Activated CD4-positive, alpha-beta T cell treated with anti-CD3 and anti-CD28 coated beads, Interleukin-2, amount 10 ng/mL, durations not matched to agents 24 days and 14 days (primary cell): ENCODE measurements at places on chromosomes 1 and 21.

- no peak for DNase-seq
Observed at GRCh38 chr1:38135625-38136414, 89.2 kb upstream of the POU3F1 start.

DNA sequence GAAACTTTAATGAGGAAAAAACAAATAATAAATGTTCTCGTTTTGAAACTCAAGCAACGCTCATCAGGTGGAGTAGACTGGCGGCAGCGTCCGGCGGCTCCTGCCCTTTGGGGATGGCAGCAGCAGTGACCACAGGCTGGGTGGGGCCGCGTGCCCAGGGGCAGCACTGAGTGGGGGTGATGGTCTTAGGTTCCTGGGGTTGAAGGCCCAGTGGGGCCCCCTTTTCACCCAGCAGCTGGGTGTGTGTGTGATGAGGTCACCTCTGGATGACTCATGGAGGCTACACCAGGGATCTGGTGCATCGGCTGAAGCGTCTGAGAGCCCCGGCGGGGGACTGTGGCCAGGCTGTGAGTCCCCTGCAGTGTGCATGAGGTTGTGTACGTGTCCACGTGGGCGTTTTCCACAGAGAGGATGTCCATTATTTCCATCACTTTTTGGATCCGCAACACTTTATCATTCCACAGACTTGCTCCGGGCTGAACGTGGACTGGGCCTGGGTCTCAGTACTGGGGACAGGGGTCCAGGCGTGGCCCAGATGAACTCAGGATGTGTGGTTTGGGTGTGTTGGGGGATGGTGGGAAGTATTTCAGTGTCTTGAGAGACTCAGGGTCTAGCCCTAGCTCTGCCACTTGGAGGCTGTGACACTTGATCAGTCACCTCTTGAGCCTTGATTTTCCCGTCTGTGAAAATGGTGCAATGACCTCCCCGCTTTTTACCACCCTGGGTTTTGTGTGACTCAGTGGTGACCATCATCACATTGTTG, 25.6 kb downstream of the LDLRAP1 start:
- DNase-seq: no peak

DNA sequence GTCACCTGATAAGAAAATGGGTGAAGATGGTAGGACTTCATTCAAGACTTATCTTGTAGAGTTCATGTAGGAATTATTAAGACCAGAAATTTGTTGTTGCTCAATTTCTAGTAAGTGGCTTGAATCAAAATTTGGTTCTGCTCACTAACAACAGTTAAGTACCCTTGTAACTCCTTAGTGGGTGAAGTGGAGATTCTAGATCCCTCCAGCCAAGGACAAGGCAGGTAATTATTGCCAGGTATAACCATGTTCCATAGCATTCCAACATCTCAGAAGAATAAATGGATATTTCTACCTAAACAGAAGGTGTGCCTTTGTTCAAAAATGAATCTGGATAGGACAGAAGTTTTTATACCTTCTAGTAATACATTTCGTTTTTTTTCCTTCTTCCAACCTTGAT, 282.3 kb downstream of the DUSP10 start:
- no peak for DNase-seq

- no peak for DNase-seq
Observed at GRCh38 chr1:37509181-37509580, 5.4 kb downstream of the MEAF6 start.

DNA sequence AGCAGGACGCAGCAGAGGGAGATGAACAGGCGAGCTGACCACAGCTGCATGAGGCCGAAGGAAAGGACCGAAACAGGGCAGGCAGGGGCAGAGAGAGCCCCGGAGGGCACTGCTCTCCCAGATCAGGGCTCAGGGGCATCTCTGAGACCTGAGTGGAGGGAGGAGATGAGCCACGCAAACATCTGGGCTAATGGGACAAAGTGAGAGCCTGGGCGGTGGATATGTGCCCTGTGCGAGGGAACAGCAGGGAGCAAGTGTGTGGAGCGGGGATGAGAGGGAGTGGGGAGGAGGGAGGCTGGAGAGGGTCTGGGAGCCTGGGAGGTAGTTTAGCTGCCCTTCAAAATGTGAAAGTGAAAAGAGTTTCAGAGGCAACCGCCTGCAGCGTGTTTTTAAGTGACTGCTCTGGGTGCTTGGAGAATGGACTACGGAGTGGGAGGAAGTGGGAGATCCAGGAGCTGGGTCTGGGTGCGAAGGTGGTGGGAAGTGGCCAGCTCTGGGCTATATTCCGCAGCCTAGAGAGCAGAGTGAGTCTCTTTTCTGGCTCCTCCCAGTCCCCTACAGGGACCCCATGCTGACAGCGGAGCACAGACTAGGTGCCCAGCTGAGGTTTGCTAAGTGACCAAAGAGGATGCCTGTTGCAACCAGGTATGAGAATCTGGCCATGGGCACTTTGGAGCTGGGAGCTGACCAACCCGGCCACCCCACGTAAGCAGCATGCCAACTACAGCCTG, 114.6 kb upstream of the IFFO2 start:
- no peak for DNase-seq

DNA sequence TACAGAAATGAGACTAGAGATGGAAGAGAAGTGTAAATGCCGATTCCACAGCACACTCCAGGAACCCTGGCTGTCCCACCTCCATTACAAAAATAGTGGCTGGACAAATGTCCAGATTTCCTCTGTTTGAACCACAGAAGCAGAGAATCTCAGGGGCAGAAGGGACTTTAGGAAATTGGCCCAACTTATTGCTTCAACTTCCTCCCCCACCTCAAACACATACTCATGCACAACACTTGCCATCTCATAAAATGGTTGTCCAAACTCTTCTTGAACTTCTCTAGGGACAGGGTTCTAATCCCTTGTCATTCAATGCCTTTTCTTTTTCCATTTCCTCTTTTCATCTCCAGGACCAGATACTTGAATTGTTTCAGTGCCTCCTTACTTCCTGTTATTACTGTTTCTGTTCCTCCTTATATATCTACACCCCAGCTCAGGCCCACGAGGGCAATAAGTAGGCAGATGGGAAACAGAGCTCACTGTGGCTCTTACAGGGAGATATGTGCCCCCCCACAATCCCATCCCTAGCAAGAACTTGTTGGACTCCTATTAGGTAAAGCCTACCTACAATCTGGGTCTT, 8.5 kb upstream of the B4GALT3 start:
- DNase-seq: no peak

- no peak for DNase-seq
Observed at GRCh38 chr1:75993661-75994060, 61.5 kb upstream of the ASB17 start.

GRCh38 chr1:182338806-182339370, 52.7 kb downstream of the GLUL start:
- no peak for DNase-seq
